ENCODE measurements at places on chromosomes 2 and 18. TPM values are rescaled to one million over a fixed set of nuclear protein-coding genes. Genes with fewer than 3 reads are reported as not detected.

DNA sequence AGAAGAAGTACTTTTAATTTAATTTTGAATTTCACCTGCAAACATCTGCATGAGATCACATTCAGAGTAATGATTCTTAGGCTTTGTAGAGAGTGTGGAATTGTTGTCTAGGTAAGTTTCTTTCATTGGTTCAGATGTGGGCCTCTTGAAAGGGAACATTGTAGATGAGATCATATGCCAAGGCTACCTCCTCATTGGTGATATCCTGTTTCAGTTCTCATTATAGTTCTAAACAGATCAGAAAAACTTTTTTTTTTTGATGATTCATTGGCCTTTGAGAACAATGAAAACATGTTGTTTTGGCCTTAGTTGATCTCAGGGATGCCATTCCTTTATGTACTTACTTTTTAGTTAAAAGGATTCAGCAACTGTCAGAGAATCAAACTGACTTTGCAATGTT is 44.5 kb downstream of the EML6 start:
- DNase-seq, result no peak

DNA sequence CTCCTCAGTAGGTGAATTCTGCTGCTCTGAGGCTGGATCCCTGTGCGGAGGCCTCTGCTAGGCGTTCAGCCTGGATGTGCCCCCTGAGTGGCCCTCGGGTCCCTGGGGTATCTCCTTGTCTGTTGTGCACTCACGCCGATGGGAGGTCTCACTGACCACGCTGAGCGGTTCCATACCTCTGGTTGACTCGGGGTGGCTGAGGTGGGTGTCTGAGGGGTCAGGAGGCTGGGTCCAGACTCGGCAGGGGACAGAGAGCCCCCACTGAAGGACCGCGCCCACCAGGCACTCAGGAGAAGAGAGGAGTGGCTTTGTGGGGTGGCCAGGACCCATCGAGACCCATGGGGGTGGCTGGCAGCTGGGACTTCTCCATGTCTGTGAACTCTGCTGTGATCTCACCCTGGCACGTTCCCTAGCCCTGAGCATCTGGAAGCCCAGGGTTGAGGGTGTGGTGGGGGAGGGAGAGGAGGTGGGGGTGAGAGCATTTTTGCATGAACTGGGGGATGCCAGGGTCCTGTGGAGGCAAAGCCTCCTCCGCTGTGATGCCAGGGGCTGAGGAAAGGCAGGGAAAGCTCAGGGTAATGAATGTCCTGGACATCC is 53.7 kb downstream of the TWIST2 start:
- no peak for DNase-seq

DNA sequence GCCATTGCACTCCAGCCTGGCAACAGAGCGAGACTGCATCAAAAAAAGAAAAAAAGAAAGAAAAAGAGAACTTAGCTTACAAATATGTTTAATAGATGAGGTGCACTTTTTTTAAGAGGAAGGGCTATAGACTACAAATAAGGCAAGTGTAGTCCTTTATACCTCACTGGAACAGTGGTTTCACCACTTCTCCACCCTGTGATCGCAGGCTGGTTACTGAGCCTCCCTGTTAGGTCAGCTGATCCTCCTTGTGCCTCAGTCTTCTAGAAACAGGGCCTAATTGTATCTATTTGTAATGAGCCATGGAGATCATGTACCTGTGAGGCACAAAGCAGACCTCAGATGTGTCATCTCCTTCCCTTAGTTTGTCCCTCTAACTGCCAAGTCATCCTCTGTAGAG is 4.5 kb downstream of the CXCR2 start:
- no peak for DNase-seq

GRCh38 chr2:57703407-57703806 is 343.2 kb upstream of the VRK2 start:
- DNase-seq, result no peak

PNKD gene
- total RNA-seq, result 67.1 TPM

MC5R gene
- total RNA-seq, result not detected

DNA sequence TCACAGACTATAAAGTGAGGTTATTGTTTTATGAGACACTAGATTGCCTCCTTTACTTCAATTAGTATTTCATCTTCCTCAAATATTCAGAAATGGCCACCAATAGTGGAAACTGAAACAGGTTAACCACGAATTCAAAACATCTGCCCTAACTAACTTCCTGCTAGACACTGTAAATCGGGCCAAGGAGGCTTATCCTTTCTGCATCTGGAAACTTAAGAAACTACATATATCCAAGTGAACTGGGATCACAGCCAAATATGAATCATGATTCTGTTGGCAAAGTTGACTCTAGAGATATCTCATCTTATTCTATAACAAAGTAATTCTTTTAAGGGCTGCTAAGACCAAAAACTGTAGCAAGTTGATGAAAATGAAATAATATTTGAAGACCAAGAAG is 136.6 kb upstream of the ZC3H15 start:
- DNase-seq, result no peak

GRCh38 chr2:242011516-242011915 is 142.0 kb downstream of the RTP5 start:
- no peak for DNase-seq

- no peak for DNase-seq
Observed at GRCh38 chr2:28166956-28167355, 225.7 kb upstream of the FOSL2 start.

DNA sequence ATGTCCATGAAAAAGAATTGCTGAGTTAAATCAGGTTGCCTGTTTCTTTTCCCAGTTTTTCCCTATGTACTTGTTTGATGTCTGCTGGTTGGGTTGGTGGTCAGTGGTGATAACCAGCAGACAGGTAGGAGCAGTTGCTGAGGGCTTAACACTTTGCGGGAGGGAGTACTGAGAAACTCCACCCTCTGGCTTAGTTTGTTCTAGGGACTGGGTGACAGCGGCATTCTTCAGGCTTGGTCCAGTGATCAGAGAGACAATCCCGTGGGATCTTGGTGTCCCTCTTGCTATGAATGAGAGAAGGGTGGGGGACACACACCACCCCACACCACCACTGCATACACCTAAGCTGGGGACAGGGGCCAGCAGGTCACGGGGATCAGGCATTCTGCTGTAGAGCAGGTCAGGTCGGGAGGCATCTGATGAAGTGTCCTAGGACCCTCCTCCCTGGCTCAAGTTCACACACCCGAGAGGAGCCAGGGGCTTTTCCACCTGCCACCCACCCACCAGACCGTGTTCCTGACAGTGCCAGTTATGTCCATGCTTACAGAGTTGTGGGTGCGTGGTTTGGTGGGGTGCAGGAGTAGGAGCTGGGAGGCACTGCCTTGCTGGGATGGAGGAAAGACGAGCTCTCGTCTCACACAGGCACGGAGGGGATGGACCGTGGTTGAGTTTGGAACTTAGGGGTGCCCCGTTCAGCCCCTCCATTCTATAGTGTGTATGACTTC is 21.3 kb upstream of the ALLC start:
- no peak for DNase-seq

RSAD2 gene
- 4.8 TPM for total RNA-seq

DNA sequence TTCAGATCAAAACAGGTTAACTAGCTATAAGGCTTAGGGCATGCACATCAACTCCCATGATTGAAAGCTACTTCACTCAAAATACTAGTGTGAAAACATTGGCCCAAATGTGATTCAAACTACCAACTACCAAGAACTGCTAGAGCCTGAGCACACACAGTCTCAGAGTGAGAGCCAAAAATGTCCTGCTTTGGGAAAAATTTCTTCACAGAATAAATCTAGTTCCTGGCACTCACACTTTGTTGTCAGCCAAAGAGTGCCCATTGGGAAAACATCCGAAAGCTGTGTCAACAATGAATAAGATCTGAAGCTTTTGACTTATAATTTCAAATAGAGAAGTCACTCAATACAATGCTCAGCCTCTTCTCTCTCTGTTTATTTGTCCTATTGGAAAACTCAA is 182.7 kb downstream of the LRATD1 start:
- DNase-seq, result no peak

DNA sequence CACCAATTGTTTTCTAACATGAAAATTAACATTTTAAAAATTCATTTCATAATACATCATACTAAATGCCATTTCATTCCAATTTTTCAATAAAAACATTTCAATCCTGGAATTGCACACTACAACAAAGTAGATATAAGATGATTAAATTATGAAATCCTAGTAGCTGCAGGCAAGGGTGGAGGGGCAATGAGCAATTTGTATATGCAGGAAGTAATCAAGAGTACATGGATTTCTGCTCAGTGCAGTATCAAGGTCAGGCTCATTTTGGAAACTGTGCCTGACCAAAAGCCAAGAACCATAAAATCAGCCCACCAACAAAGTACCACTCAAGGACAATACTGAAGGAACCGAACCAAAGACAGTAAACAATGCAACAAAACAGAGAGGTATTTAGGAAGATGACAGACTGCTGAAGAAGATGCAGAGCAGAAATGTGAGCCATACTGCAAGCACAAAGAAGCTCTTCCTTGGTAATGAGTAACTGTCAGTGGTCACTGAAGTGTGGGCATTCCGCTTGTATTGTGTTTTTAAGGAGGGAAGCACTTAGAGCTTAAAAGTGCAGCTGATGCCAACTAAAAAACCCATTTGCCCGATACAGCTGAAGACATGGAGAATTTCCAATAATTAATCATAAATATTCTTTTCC is 34.5 kb upstream of the DSEL start:
- DNase-seq, result no peak

CROCC2 gene
- total RNA-seq, result not detected

GRCh38 chr2:104434318-104434792 is 419.6 kb upstream of the POU3F3 start:
- no peak for DNase-seq

ZNF385B gene
- 4.1 TPM for total RNA-seq

DNA sequence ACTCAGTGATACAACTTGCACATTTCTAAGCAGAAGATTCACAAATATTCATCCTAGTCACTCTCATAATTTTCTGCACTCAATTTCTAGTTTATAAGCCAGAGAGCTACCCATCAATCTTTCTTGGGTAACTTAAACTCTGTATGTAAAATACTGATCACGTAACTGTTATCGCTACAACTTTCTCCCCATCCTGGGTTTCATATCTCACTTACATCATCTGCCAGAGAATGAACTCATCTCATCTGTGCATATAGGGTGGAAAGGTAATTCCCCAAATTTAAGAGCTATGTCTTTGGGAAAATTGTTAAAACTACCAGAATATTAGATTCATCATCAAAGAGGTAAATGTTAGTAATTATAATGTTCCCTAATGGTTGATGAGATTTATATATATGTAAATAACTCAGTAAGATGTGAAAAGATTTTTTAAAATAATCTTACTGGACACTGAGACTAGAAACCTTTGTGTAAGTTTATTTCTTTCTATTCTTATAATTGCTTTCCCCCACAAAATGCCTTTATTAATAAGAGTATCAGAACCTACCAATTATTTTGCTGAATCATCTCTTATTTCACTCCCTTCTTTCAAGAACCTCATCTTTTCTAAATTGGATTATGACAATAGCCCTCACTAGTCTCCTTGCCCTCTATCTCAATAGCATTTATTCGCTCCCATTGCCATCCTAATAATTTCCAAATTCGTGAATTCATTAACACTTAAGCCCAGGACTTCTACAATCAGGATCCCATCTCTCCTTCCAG is 729.0 kb downstream of the EPHA4 start:
- no peak for DNase-seq

- no peak for DNase-seq
Observed at GRCh38 chr2:185998562-185999070, 260.0 kb downstream of the FSIP2 start.

GAD1 gene
- total RNA-seq, result not detected

ZAP70 gene
- 1.7 TPM for total RNA-seq

DNA sequence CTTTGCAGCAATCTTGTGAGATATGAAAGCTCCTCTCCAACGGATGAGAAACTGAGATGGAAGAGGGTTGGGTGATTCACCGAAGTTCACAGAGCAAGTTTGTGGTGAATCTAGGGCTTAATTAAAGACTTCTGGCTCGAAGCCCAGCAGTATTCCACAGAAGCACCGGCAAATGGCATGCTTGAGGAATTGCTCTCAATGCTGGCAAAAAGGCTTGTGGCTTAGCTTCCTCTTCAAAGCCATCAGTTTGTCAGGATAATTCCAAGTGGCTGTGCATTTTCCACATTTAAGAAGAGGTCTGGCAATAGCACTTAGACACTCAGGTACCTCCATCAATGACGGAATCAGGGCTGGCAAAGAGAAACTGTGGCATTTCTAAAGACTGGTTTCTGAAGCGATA is 98.7 kb upstream of the SLC66A3 start:
- DNase-seq, result no peak

DLX2 gene
- not detected for total RNA-seq

SF3B1 gene
- total RNA-seq, result 132 TPM

Data from left ventricle myocardium superior (tissue), 1 donor.